ENCODE measurements at places on chromosomes 6 and 20.
A peak's percentile ranks its signal among the peaks of the same experiment; 100 is the strongest.

GRCh38 chr6:39681674-39682121 is 43.5 kb downstream of the KIF6 start:
- peak; percentile 52 for DNase-seq

DNA sequence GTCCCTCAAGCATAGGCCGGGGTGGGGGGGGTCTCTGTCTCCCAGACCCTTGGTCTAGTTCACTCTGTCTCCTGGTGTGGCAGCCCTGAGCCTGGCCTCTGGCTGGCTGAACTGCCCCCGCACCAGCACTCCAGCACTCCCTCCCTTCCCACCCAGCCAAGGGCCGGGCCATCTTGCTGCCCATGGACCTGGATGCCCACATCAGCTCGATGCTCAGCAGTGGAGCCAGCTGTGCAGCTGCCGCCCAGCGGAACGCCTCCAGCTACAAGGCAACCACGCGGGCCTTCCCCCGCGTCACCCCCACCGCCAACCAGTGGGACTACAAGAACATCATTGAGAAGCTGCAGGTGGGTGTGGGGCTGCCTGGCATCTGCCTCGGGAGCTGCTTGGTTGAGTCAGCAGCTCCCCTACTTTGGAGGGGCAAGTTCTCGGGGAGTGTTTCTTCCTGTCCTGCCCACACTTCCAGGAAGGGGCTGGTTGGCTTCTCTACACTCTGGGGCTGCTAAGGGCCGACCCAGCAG is 28.4 kb downstream of the UQCC2 start:
- no peak for DNase-seq

DNA sequence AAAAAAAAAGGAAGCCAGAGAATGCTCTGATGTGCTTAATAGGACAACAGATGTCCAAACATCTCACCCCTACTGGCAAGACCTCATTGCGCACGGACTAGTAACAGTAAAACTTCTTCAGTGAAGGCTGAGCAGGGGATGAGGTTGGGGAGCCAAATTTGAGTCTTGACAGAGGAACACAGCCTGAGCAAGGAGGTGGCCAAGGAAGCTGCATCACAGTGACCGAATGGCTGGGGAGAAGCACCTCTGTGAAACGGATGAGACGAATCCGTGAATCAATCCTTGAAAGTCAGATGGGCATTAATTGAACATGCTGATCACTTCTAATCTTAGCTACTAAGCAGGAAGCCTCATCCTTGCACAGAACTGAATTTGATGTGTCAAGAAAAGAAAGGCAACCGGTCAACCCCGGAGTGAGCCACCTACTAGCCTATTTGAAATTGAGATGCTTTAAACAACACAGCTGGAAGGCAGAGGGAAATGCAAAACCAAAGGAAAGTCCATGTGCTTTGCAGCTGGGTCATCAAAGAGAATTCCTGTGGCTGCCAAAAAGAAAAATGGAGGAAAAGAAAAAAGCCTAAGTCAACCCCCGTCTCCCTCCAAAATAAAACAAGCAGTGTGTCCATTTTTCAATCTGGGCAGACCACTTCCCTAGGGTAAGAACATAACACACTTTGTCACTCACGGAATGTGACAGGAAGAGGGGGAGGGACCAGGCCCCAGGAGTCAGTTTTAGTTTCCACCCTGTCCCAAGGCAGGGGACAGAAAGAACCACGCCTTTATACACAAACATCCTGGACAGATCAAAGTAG is 29.5 kb downstream of the PXDC1 start:
- DNase-seq = peak; percentile 18

- no peak for DNase-seq
Observed at GRCh38 chr20:63903796-63904561, 9.1 kb downstream of the DNAJC5 start.

GRCh38 chr6:97040355-97040860 is 115.9 kb downstream of the KLHL32 start:
- no peak for DNase-seq

GRCh38 chr6:39929039-39929732 is 5.1 kb downstream of the MOCS1 start:
- no peak for DNase-seq

DNA sequence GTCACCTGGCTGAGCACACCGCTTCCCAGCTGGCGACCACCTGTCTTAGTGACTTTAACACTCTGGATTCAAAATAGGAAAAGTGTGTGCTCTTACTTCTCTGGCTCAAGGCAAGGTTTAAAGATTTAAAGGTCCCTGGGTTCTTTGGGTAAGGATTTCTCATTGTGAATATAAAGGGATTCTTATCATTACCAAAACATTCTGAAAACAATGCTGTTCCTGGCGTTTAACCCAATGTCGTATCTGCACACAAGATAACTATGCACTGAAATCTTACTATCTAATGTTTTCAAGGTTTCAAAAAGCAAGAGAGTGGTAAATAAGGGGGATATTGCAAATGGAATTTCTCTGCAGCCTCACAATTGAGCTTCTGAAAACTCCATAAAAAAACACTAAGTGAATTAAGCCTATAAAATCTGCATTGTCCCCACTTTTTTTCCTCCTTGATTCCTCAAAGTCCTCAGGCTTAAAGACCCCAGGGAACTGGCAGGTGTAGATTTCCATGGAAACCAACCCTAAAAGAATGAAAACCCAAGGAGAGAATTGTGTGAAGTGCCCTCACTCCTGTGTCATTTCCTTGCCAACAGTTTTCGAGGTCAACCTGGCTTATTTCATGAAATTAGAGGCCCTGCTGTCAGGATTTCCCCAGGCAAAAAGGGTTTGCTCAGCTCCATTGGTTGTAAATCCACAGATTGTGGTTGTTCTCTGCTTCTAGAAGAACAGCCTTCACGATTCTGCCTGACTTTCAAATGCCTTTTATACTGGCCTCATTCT is 44.0 kb downstream of the BMP2 start:
- no peak for DNase-seq

DNA sequence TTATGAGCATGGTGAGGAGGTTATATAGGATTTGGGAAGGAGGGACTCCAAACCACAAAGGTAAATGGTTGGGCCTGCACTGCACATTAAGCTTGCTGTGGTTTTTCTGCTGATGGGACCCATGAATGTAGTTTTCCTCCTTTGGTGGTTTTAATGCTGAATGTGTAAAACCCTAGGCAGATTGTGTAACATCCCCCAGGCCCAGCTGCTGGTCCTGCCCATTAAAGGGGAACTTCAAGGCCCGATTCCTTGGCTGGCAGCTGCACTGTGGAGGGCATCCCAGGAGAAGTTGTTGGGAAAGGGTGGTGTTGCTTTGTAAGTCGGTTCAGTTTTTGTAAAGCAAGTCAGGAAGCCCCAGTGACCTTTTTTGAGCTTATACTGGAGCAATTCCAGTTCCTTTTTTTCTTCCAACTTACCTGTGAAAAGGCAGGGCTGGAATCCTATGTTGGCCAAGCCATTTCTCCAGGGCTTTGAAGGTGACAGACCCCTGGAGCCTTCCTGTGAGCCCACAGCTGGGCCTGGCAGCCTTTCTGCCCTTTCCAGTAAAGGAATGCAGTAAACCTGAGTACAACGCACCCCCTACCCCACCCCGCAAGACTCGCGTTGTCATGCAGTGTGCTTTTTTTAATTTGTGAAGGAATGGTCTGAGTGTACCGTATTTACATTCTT is 43.1 kb upstream of the NAA20 start:
- peak; percentile 74 for DNase-seq

DNA sequence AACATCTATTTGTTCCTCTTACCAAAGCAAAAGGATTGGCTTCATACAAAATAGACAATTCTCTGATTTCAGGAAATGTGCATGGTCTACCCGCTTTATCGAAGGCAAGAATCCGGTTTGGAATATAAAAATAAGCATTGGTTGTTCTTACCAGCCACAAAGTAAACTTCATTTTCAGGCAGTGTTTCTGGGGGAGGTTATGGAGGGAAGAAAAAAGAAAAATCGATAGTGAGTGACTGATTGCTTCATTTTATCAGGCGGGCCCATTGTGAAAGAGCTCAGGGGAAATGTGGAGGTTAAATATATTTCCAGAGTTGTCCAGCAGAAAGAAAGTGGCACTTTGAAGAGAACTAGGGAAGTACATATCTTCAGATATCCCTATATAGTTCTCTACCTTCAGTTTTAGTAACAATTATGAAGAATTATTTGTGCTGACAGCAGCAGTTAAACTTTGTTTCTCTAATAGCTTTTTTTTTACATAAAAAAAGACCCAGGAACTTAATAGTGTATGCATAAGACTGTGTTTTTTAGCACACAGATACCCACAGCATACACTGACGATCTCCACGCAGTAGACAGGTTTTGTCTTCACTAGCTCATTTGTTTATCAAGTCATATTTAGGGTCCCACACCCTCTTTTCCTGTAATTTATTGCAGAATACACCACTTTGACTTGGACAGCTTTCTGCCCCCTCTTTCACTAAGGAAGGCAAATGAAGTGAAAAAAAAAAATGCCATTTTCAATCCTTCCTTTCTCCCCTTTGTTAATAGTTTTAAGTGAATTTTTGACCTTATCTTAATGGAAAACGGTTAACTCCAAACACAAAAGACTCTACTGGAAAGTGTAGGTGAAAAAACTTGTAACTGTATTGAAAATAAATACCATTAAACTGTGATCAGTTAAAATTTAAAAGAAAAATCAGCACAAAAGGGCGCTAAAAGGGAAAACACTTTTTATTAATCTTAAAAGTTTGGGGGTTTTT is 2.9 kb downstream of the POU3F2 start:
- DNase-seq = peak; percentile 33

GRCh38 chr20:62354811-62355341 is 12.2 kb downstream of the LAMA5 start:
- DNase-seq = no peak

DNA sequence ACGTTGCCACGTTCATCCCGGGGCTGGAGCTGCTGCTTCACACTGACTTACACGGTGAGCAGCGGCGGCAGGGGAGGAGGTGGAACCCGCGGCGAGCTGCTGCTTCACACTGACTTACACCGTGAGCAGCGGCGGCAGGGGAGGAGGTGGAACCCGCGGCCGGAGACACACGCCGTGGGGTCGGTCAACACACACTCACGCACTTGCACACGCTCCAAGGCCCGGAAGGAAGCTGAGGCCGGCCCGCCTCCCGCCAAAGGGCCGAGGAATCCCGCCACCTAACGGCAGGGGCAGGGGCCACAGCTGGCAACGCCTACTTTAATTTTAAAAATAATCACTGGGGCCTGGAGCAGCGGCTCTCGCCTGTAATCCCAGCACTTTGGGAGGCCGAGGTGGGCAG is 94.4 kb upstream of the FOXC1 start:
- DNase-seq = no peak

DNA sequence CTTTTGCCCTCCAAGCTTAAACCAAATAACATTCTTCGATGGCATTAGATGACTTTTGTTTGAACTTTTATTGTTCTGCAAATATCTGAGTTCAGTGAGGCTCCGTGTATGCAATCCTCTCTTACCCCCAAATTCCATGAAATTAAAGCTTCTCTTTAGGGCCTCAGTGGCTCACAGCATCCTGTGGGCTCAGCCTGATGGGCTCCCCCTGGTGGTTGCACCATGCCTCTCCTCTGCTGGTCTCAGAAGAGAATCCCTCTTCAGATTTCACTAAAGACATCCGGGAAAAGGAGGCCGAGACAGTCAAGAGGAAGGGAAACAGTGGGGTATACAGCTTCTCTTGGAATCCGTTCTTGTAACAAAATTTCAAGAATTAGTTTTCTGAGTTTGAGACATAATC is 331.6 kb upstream of the NT5E start:
- DNase-seq = no peak

DNA sequence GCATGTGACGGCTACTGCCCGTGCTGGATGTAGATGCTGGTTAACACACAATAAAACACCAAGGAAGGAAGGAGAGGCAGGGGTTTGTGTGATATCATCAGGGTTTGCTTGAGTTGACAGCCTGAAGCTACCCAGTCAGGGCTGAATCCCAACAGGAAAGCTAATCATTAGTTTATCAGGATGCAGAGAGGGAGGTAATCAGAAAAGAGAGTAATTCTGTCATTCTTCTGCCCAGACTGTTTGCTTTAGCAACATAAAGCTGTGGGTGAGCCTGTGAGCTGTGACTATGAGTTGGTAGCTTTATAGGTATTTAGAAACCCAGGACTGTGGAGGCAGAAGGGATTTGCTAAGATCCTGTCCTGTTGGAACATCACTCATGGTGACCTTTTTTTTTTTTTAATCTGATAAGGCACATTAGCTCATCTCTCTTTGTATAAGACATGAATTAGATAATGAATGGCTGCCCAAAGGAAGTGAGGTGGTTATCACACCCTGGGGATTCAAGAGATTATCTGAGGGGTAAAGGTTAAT is 79.3 kb downstream of the CAP2 start:
- no peak for DNase-seq

GRCh38 chr6:43609402-43609801 is 19.7 kb downstream of the GTPBP2 start:
- DNase-seq = no peak

DNA sequence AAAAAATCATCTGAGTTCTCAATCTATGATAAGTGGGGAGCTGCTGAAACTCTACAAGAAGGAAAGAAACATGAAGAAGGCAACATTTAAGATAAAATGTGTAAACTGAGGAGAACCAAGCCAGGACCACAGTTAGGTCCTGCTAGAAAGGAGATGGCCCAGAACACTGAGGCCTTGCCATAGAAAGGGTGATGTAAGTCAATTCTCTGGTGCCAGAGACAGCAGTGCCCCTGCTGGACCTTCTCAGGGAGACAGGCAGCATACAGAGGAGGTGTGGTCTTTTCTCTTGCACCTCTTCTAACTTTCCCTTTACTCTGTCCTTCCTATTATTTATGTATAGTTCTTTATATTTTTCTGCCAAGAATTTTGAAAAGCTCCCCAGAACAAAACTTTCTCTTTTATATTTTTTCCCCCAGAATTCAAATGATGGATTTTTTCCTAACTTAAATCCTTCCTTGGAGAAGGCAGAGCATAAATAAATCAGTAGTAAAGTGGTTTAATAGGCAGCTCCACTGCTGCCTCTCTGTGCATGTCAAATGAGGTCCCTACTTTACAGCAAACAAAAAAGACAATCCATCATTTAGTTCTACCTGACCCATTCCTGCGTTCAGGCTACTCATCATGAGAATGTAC is 9.0 kb downstream of the UQCC2 start:
- peak; percentile 23 for DNase-seq

GRCh38 chr20:9916761-9917160 is 77.9 kb upstream of the PAK5 start:
- peak; percentile 6 for DNase-seq

DNA sequence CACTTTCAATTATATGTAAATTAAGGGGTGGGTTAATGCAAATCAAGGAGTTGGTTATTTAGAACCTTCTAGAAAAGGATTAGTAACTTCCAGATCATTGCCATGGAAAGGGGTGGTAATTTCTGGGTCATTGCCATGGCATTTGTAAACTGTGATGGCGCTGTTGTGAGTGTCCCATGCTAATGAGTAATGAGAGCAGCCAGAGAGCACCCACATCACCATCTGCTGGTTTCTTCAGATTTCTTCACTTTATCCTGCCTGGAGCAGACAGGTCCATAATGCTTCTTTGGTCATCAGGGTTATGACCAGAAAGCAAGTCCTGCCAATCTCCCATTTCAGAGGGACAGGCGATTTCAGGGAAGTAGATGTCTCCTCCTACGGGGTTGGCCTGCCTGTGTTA is 311.3 kb upstream of the CNR1 start:
- DNase-seq = no peak

GRCh38 chr6:98014442-98015201 is 731.6 kb upstream of the MMS22L start:
- no peak for DNase-seq
